ENCODE measurements at places on chromosomes 16 and 17. TPM values are rescaled to one million over a fixed set of nuclear protein-coding genes. Genes with fewer than 3 reads are reported as not detected.

Gene CD300LB
- polyA plus RNA-seq, result not detected

Gene GRAPL
- not detected for polyA plus RNA-seq

Gene CCL14
- polyA plus RNA-seq, result not detected

Gene B4GALNT2
- not detected for polyA plus RNA-seq

Gene EMC6
- 165 TPM for polyA plus RNA-seq

Gene SKAP1
- polyA plus RNA-seq, result not detected

Gene CNTNAP1
- polyA plus RNA-seq, result 3.9 TPM

Gene PRR29
- 1.7 TPM for polyA plus RNA-seq

Gene SLC35G6
- polyA plus RNA-seq, result 0.10 TPM

Gene MMP28
- polyA plus RNA-seq, result 0.84 TPM

Gene EXOC3L1
- 2.8 TPM for polyA plus RNA-seq

Gene ADAD2
- polyA plus RNA-seq, result not detected

Gene HSD3B7
- polyA plus RNA-seq, result 8.5 TPM

Gene CA5A
- not detected for polyA plus RNA-seq

Gene RNF157
- polyA plus RNA-seq, result 15.2 TPM

Gene KCNJ18
- polyA plus RNA-seq, result not detected

Gene PIGQ
- 110 TPM for polyA plus RNA-seq

Gene CDYL2
- polyA plus RNA-seq, result 0.54 TPM

Gene C17orf113
- 4.7 TPM for polyA plus RNA-seq

Gene HEXD
- polyA plus RNA-seq, result 58.0 TPM

Gene NOTUM
- polyA plus RNA-seq, result 8.8 TPM

Gene INCA1
- 6.9 TPM for polyA plus RNA-seq

Gene ZNF423
- 12.3 TPM for polyA plus RNA-seq

Gene BLMH
- 39.7 TPM for polyA plus RNA-seq

Gene GP1BA
- polyA plus RNA-seq, result 0.81 TPM

Gene SULT1A2
- polyA plus RNA-seq, result 5.4 TPM

Gene SMYD4
- polyA plus RNA-seq, result 14.4 TPM

Gene SHBG
- polyA plus RNA-seq, result 5.6 TPM

Gene STAT5A
- 9.7 TPM for polyA plus RNA-seq

Gene KRT39
- not detected for polyA plus RNA-seq

Gene STX1B
- 8.0 TPM for polyA plus RNA-seq

Gene SSTR5
- 0.55 TPM for polyA plus RNA-seq

Gene GCGR
- polyA plus RNA-seq, result 0.79 TPM

Gene PLCD3
- 36.0 TPM for polyA plus RNA-seq

Gene MT1H
- polyA plus RNA-seq, result not detected

Gene EMP2
- 146 TPM for polyA plus RNA-seq

Gene C1QTNF8
- 0.26 TPM for polyA plus RNA-seq

Gene KRTAP3-1
- polyA plus RNA-seq, result not detected

Gene CDRT4
- 6.0 TPM for polyA plus RNA-seq

Gene KCNH6
- polyA plus RNA-seq, result not detected

Gene CHRNE
- 1.1 TPM for polyA plus RNA-seq

Gene AMFR
- 65.3 TPM for polyA plus RNA-seq

Gene ZNF750
- 0.14 TPM for polyA plus RNA-seq
